Amniotic epithelial cell (primary cell): ENCODE measurements at places on chromosomes 11 and 22.

- DNase-seq: peak; percentile 70
Observed at GRCh38 chr11:28835790-28836189, 727.6 kb downstream of the METTL15 start.

- DNase-seq: no peak
Observed at GRCh38 chr11:102614485-102614884, 10.6 kb downstream of the MMP20 start.

GRCh38 chr22:30565341-30565740, 9.1 kb downstream of the GAL3ST1 start:
- DNase-seq: peak; percentile 61

GRCh38 chr11:13338019-13338426, 60.4 kb downstream of the BMAL1 start:
- DNase-seq: peak; percentile 73

GRCh38 chr22:22657712-22658111, 13.3 kb downstream of the GGTLC2 start:
- DNase-seq: no peak

- no peak for DNase-seq
Observed at GRCh38 chr11:17609291-17610084, 62.4 kb downstream of the OTOG start.

- DNase-seq: peak; percentile 96
Observed at GRCh38 chr11:95076416-95076815, 9.7 kb downstream of the SRSF8 start.

GRCh38 chr11:46305295-46305694, 27.8 kb downstream of the CREB3L1 start:
- DNase-seq: peak; percentile 70
